ENCODE measurements at places on chromosomes 3 and 15.

- DNase-seq: no peak
These were observed 180.2 kb upstream of the CBLB start for GRCh38 chr3:106048946-106049481.

- DNase-seq: no peak
These were observed 15.3 kb upstream of the MYLK start for GRCh38 chr3:123899300-123899865.

DNA sequence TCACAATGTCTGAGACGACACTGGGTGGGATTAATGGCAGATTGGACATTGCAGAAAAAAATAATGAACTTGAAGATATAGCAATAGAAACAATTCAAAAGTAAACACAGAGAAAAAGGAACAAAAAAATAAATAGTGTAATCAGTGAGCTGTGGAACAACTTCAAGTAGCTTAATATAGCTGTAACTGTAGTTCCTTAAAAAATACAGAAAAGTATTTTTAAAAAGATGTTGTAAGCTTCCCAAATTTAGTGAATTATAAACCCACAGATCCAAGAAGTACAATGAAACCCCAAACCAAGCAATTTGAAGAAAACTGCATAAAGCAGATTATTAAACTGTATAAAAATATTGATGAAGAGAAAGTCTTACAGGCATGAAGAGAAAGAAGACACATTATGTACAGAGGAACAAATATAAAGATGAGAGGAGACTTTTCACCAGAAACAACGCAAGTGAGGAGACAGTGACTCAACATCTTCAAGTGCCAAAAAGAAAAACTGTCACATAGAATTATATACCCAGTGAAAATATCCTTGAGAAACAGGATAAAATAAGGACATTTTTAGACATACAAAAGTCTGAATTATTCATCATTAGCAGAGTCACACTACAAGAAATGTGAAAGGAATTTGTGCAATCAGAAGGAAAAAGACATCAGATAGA, 176.4 kb downstream of the NFKBIZ start:
- DNase-seq: no peak

DNA sequence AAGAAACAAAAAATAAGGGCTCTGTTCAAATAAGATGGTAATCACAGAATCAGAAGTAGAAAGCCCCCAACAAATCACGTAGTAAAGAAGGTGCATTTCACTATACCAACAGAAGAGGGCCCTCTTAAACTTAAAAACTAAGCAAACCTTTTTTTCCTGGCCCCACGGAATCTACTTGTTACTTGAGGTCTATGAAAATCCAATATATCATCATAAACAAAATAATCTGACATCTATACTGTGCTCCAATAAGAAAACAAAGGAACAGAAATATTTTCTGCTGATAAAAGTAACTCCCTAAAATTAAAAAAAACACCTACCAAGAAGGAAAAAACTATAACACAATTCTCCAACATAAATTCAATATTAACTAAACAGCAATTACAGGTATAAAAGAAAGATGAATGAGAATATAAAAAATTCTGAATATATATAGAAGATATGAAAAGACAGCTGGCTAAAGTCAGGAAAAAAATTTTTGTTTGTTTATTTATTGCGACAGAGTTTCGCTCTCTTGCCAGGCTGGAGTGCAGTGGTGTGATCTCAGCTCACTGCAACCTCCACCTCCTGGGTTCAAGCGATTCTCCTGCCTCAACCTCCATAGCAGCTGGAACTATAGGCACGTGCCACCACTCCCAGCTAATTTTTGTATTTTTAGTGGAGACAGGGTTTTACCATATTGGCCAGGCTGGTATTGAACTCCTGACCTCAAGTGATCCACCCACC, 81.8 kb downstream of the CLASP2 start:
- no peak for DNase-seq

DNA sequence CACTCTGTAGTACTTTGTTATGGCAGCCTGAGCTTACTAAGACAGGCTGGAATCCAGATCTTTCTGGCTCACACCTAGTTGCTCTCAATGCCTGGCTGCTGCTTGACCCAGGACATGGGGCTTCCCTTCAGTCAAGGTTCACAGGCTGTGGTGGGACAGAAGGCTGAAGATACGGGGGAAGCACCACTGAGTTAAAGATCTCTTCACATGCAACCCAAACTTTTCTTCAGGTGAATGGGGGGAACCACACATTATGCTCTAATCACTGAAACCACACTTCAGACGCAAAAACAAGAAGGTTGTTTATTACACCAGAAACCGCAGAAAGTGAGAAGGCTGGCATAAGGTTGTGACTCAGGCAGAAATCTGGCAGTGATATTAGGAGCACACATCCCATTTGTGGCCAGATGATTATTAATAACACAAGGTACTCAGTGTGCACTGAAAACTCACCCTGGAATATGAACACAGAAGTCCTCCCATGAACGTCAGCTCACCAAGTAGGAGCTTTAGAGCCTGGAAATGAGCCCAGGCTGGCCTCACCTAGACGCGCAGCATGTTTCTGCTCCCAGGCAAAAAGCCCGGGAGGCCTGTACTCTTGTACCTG, 230.5 kb upstream of the CHRNA7 start:
- no peak for DNase-seq

- DNase-seq: no peak
These were observed 496.0 kb upstream of the RGMA start for GRCh38 chr15:93585012-93585411.

DNA sequence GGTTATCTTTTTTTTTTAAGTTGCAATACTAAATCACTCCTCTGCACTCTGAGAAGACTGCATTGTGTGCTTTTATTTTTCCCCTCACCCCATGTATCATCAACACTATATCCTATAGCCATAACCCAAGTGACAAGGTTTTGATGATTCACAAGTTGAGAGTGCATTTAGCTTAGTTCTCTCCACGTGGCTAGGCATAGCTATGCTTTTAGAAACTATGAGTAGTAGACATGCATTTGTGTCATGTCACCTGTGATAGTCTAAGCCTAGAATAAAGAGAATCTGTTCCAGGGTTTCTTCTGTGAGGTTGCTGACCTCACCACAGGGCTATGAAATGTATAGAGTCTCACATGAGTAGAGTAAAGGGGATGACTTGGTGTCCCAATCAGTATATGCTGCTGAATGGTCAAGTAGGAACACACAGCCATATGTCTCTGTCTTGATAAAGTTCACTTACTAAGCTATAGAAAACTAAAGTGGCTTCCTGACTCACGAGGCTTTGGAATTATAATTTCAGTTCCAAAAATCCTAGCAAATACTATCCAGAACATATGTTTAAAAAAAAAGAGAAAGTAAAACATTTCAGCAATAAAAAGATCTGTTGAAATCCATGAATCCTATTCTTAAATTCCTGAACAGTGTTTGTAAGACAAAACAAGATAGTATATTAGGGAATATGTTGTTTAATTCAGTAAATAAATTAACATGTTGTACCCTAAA, 206.3 kb downstream of the LSAMP start:
- no peak for DNase-seq

DNA sequence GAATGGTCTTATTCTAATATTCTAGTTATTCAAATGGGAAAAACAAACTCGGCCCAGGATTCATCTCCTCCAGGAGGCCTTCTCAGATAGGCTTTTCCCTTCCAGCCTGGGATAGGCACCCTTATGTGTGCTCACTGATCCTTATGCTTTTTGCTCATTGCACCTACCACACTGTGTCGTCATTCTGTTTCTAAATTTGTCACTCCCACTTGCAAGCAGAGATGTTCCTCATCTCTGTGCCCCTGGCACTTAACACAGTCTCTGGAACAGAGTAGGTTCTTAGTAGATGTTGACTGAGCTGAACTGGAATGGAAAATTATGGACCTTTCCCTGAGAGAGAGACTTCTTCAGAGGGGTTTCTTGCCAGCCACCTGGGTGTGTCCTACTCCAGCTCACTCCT, 18.7 kb upstream of the SPG11 start:
- DNase-seq: no peak

DNA sequence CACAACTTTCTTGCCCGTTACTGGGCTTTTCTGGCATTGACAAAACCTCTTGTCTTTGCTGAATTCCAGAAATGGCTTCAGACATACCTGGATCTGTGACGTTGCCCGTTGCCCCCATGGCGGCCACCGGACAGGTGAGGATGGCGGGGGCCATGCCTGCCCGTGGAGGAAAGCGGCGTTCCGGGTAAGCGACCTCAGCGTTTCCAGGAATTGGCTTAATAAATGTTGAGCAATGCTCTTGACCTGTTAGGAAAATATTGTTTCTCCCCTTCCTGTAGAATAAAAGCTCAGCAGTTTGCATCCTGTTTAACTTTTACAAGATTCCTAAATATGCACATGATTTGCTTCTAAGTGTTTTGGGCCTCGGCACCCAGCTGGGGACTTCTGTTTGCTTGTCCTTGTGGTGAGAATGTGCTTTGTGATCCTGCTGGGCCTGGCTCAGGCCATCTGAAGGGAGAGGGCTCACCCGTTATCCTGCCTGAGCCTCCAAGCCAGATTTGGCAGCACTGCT, 46.7 kb downstream of the ARNT2 start:
- DNase-seq: no peak

DNA sequence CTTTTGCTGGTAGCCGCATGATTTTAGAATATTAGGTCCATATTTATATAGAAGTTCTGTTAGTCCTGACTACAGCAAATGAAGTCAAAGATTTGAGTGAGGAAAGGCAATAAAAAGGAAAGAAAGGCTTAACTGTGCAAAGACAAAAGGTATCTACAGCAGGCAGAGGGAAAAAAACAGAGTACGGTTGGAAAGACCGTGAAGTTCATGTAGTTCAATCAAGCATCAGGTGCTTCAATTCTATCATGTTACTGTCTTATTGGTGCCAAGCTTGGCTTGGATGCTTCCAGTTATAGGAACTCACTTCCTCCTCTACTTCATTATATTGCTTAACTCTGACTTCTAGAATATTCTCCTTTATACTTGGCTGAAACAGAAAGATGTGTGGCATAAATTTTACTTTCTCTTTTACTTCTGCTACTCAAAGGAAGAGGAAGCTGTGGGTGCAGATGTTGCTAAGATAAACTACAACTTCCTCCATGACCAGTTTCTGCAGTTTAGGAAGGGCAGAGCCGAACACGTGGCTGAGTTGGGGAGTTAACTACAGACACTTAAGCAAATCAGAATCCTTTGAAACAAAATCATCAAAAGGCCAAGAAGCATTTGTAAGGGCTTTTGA, 72.6 kb upstream of the ZBED2 start:
- DNase-seq: peak; percentile 29

DNA sequence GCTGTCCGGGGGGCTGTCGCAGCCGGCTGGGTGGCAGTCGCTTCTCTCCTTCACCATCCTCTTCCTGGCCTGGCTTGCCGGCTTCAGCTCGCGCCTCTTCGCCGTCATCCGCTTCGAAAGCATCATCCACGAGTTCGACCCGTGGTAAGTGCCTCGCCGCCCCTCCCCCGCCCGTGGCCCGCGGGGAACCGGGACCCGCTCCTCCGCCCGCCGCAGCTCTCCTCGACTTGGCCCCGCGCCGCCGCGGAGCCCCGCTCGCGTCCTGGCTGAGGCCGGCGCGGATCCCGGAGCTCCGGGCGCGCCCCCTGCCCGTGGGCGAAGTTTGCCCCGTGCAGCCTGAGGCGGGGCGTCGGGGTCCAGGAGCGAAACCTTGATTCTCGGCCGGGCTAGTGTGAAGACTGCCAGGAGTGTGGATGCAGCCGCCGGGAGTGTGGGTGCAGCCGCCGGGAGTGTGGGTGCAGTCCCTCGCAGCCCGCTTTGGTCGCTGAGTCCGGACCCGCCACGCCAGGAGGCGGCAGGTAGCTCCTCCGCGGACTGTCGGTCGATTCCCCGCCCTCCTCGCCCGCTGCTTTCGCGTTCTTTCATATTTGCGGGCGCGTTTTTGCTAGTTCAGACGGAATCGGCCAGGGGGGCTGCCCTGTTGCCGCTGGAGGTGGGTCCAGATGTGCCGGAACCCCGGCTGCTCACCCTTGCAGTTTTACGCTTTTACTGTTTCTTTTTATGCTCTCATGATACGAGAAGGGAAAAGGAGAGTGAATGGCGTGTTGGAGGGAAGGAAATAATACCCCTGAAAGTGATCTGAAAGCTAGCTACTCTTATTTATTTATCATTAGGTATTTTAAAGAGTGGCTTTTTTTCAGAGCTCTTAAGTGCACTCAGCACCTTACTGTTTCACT, 692 bp downstream of the STT3B start:
- DNase-seq: peak; percentile 74

- DNase-seq: no peak
These were observed 25.7 kb downstream of the DCLK3 start for GRCh38 chr3:36738702-36739101.

DNA sequence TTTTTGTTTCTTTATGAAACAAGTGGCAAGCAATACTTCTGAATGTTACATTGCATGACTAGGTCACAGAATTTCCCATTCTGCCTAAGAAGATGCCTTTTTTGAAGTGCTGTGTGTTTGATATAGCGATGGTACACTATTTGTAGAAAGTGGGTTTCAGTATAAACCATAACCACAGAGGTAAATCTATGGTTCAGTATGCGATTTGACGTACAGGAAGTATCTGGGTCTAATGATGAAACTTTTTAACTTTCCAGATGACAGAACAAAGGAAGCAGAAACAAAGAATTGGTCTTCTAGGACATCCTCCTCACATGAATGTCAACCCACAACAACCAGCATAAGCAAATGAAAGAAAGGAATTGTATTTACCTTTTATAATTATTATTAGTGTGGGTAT, 133.4 kb upstream of the BHLHE40 start:
- DNase-seq: no peak

DNA sequence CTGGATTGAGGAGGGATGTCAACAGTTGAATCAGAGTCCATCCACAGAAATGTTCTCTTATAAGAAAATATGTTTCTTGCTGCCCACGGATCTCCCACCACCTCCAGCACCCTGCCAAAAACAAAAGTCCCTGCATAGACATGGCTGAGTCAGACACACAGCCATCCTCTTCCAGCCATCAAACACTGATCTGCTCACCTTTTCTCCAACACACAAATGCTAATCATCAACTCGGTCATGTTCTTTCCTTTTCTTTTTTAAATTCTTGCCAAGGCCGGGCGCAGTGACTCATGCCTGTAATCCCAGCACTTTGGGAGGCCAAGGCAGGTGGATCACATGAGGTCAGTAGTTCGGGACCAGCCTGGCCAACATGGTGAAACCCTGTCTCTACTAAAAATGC, 110.7 kb upstream of the IL12A start:
- DNase-seq: no peak

- DNase-seq: no peak
These were observed 181.6 kb downstream of the MEGF11 start for GRCh38 chr15:66071921-66072295.
